ENCODE measurements at places on chromosomes 6 and 20. TPM values are rescaled to one million over a fixed set of nuclear protein-coding genes. Genes with fewer than 3 reads are reported as not detected.

The CAPN11 gene
- 0.58 TPM for total RNA-seq

The RIPPLY2 gene
- not detected for total RNA-seq

The C4A gene
- 3.6 TPM for total RNA-seq

The SLC22A7 gene
- not detected for total RNA-seq

The LPA gene
- not detected for total RNA-seq

The CCDC170 gene
- not detected for total RNA-seq

The CCM2L gene
- total RNA-seq = not detected

The NTSR1 gene
- 0.13 TPM for total RNA-seq

The DDO gene
- total RNA-seq = not detected

The ACSS1 gene
- total RNA-seq = 42.5 TPM

The ADGRB3 gene
- total RNA-seq = not detected

The BPI gene
- not detected for total RNA-seq

The GPR63 gene
- 1.6 TPM for total RNA-seq

The TP53TG5 gene
- total RNA-seq = not detected

The GGTLC1 gene
- total RNA-seq = not detected

The LHFPL5 gene
- not detected for total RNA-seq

The LRFN2 gene
- not detected for total RNA-seq

The PSORS1C2 gene
- total RNA-seq = not detected

The DLL1 gene
- total RNA-seq = 10.7 TPM

The PNISR gene
- total RNA-seq = 100 TPM

The ANKRD6 gene
- total RNA-seq = 9.1 TPM

The NKAPL gene
- not detected for total RNA-seq

The FHL5 gene
- total RNA-seq = not detected

The MYH7B gene
- total RNA-seq = 0.26 TPM

The CDH4 gene
- 0.13 TPM for total RNA-seq

The PPIL6 gene
- not detected for total RNA-seq

All from activated CD8-positive, alpha-beta T cell treated with anti-CD3 and anti-CD28 coated beads, Interleukin-2, amount 10 ng/mL, durations not matched to agents 7 days and 5 days (primary cell).